ENCODE measurements at places on chromosomes 6 and 20.

DNA sequence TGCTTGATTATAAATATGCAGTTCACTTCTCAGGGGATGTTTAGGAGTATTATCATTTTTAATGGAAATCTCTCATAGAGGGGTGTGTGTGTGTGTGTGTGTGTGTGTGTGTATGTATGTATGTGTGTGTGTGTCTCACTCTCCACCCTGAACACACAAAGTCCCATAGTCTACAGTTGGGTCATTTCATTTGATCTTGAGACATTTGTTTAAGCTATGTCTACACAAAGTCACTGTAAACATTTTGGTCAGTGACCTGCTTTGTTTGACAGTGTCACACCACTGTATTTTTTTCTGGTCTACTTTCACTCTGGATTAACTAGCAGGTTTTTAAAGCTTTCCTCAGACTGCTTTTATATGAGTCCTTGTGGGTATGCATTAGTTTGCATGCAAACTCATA lies 215.2 kb downstream of the GRIK2 start:
- DNase-seq: no peak

DNA sequence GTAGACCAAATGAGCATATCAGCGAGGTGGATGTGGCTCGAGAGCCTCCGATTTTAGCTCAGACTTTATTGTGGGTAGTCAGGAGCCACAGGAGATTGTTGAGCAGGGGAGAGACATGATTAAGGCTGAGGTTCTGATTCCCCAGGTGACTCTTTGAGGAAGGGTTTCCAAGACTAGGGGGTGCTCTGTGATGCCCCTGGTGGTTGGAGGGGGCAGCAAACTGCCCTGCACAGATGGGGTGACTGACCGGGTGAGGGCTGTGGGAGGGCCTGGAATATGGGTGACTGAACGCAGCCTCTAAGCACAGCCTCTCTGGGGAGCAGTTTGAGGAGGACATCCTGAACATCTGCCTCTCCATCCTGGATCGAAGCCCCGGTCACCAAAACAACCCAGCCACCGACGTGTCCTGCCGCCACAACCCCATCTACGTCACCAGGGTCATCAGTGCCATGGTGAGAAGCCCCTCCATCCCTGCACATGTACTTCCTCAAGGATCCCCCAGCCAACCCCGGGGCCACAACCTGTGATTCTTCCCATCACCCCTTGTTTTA lies 17.0 kb downstream of the TGM6 start:
- no peak for DNase-seq

GRCh38 chr6:159969204-159969912 lies 476 bp downstream of the IGF2R start:
- peak; percentile 35 for DNase-seq

DNA sequence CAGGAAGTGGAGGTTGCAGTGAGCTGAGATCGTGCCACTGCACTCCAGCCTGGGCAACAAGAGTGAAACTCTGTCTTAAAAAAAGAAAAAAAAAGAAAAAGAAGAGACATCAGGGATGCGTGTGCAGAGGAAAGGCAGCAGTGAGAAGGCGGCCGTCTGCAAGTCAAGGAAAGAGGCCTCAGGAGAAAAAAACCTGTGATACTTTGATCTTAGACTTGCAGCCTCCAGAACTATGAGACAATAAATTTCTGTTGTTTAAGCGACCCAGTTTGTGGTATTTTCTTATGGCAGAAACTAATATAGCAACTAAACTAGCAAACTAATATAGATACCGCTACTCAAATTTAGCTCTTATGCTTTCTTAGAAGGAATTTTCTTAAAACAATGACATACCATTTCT lies 36.1 kb downstream of the FGD2 start:
- DNase-seq: no peak

DNA sequence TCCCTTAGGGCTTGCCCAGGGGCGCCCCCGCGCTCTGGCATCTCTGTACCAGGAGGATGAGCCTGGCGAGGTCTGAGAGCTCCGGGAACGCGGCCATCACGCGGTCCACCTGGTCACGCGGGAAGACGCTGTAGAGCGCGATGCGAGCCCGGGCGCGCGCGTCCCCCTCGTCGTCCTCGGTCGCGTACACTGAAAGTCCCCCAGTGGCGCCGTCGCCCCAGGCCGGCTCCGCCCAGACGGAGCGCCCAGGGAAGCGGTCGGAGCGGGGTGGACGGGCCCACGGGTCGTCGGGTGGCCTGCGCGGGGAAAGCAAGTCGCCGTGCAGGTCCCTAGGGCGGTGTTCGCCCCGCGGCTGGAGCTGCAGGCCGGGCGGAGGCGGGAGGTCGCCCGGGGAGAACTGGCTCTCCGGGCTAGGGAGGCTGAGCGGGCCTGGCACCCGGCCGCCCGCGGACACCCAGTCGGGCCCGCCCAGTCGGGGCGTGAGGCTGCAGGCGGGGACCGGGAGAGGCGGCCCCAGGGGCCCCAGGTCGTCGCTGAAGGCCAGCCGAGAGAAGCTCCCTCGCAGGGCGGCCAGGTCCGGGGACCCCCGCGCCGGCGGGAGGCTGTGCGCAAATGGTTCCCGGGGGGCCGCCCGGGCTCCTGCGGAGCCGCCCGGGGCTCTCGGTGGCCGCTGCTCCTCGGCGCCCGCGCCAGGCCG lies 34.0 kb downstream of the ZC3H12D start:
- DNase-seq: no peak

GRCh38 chr6:36867471-36868224 lies 7.0 kb downstream of the PPIL1 start:
- no peak for DNase-seq

DNA sequence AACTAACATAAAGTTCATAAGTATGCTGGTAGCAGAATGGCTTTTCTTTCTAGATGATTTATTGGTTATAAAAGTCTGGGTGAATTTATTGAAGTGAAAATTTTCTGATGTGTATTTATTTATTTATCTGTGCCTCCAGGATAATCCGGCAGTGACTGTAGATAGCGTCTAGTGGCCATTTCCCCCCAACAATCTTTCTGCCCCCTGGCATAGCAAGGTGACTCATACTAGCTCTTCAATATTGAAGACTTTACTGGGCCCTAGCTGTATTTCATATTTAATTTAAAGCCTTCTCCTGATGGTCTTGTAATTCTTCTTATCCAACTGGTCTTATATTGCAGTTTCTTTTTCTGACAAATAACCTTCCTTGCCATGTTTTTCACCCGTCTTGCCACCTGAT lies 154.1 kb upstream of the SGK1 start:
- DNase-seq: no peak

- no peak for DNase-seq
These were observed 442.6 kb upstream of the MARCKS start for GRCh38 chr6:113414511-113414910.

DNA sequence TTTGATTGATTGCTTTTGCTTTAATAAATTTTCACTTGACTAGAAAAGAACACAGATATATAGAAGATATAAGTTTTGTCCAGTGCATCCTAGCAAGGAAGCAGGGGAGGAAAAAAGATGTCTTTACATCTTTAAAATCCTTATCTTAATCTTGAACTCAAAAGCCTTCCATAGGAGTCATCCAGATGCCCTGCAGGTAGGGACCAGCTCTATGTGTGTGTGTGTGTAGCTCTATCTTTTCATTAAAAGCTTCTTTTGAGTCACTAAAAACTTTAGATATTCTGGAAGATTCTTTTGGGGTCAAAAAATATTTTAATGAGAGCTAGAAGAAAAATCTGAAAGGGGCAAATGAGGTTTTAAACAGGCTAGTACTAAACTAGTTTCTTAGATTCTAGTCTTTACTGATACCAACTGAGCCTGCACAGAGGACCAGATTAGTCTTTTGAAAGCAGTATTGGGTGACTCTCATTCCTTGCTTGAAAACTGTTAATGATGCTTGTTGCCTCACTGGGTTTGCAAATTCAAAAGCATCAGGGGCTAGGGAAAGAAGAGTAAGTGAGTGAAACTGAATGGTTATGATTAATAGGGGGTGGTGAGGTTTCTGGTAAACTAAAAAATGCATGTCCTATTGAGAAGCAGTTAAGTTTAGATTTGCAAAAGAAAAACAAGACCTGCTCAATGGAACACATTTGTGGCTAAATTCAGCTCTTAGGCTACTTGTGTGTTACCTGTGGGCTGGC lies 40.6 kb upstream of the JAG1 start:
- DNase-seq: no peak

DNA sequence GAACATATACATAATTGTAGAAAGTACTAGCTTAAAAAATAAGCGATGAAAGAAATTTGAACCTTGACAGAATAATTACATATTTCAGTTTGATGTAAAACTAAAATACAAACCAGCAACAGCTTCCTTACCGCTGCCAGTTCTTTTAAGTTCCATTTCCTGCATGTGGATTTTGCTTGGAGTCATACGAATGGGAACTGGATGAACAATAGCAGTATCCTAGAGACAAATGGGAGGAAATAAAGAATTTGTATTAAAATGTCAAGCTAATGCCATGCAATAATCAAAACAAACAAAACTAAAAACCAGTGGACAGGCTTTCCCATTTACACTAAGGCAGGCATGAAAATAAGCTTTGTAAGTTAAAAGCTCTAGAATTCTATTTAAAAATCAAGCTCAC lies 67.1 kb downstream of the REPS1 start:
- DNase-seq: no peak

DNA sequence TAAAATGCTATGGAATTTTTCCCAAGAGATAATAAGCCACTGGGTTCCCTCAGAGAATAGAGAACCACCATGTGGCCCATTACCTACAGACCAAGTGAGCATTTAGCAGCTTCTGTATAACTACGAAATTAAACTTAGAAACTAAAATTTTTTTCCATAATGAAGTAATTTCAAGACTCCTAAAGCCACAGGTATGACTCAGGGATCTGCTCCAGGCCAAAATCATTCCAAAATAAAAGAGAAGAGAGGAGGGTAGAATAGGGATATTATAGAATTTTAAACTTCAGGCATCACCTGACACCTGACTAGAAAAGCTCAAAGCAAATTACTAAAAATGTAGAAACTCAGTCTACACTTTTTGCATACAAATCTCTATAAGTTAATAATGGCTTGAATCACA lies 108.9 kb upstream of the DST start:
- no peak for DNase-seq

DNA sequence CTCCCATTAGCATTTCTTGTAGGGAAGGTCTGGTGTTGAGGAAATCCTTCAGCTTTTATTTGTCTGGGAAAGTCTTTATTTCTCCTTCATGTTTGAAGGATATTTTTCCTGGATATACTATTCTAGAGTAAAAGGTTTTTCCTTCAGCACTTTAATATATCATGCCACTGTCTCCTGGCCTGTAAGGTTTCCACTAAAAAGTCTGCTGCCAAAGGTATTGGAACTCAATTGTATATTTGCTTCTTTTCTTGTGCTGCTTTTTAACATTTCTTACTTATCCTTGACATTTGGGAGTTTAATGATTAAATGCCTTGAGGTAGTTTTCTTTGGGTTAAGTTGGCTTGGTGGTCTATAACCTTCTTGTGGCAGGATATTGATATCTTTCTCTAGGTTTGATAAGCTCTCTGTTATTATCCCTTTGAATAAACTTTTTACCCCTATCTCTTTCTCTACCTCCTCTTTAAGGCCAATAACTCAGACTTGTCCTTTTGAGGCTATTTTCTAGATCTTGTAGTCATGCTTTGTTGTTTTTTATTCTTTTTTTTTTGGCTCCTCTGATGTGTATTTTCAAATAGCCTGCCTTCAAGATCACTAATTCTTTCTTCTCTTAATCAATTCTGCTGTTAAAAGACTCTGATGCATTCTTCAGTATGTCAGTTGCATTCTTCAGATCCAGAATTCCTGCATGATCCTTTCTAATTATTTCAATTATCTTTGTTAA lies 225.0 kb upstream of the ZNF217 start:
- no peak for DNase-seq

DNA sequence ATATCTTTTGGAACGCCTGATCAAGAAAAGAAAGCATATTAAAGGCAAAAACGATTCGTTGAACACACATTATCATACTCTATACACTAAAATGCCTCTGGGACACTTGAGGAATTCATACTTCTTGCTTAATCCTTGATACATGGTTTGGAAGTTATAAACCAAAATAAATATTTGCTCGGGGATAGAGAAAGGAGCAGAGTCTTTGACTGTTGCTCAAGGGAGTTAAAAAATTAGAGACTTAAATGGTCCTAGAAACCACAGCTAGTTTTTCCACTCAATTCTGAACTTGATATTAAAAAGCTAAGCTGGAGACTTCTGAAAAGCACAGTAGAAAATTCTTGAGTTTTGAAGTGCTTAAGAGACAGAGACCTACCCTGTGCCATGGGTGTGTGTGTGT lies 98.9 kb downstream of the BCKDHB start:
- no peak for DNase-seq

DNA sequence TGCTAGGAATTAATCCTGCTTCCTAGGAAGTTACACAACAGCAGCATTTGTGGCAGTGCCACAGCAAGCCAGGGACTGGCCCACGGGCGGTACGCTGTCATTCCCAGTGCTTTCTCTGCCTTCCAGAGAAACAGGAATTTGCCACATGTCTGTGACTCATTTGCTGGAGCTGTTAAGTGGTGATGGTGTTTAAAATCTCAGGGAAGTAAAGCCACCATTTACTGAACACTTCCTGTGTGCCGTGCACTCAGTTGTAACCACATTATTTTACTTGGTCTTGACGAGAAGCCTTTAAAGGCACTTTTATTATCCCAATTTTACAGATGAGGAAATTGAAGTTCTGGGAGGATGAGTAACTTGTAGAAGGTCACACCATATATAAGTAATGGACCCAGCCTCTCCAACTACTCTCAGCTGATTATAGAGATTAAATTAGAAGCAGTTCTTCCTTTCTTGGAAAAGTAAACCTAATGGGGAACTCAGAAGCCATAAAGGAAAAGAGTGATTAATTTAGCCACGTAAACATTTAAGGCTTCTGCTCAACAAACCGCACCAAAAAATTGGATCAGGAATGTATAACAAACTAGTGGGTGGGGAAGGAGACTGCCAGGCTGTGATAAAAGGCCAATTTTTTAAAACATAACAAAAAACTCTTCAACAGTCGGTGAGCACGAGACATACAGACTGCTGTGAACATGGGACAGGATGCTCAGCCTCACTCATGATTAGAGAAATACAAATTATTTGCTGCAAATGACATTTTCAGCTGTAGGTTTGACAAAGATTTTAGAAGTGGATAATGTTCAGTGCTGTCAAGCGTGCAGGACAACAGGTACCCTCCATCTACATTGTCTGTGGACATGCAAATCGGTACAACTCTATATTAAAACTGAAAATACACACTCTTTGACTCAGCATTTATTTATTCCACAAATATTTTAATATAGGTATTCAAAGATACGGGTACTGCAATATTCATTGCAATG lies 311.2 kb downstream of the NRN1 start:
- DNase-seq: no peak

DNA sequence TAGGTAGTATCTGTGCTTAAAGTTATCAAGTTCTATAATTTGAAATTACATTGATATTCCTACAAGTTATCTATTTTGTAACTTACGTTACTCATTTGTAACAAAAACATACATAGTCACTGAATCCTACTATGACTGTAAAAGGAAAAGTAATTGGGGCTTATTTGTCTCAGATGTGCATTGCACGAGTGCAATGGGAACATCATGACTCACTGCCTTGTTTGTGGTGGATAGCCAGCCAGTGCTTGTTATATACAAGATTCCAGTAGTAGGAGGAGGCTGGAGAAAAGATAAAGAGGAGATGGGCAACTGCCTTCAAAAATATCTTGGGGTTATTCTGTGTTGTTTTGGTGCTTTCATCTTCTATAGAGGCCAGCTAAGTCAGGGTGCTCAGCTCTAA lies 164.1 kb downstream of the RNF144B start:
- no peak for DNase-seq

- no peak for DNase-seq
These were observed 86.2 kb upstream of the ARID1B start for GRCh38 chr6:156691018-156691417.

GRCh38 chr20:5780846-5781217 lies 30.6 kb downstream of the SHLD1 start:
- DNase-seq: no peak
